Amygdala (tissue), 56 donors: ENCODE measurements at places on chromosomes 11 and 22.

DNA sequence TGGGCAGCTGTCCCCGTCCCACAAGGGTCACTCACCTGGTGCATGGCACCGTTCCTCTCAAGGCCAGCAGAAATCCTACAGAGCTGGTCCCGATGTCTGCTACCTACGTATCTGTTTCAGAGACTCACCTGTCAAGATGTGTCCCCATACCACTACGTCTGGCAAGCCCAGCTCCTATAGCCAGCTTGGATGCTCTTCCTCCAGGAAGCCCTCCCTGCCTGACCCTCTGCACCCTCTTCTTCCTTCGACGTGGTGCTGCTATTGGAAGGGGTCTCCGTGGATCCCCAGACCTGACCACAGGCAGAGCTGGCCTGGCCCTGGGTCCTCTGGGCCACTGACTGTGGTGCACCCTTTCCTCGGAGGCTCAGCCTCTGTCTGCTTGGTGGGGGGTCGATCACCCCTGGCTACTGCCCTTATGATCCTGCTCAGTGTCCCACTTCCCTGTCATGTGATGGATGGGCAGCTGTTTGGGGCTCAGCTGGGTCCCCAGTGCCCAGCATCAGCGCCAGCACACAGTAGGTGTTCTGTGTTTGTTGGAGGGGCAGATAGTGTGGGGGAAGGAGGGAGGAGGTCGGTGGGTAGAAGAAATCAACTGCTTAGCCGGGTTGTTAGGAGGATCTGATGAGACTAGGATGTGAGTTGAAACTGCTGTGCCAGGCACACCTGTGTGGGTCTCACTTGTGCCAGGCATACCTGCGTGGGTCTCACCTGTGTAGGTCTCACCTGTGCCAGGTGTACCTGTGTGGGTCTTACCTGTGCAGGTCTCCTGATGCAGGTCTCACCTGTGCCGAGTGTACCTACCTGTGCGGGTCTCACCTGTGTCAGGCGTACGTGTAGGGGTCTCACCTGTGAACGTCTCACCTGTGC lies 21.7 kb upstream of the ARHGAP8 start:
- DNase-seq = no peak

GRCh38 chr22:48306785-48307510 lies 1520.7 kb downstream of the BRD1 start:
- no peak for DNase-seq

DNA sequence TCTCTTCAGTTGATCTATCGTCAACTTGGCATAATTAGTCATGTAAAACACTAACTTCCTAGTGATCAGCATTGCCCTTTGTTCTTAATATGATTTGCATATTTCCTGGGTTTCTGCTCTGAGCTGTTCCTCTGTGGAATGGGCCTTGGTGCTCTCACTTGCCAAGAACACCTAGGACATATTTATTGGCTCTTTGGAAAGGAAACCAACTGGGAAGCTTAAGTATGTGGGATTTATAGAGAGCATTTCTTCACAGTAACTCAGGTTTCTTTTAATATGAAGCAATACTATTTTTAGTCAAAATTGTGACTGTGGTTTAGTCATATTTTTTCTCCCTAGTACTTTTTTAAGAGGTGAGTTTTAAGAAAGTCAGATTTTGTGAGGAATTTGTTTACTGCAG lies 28.8 kb downstream of the FAT3 start:
- no peak for DNase-seq

- DNase-seq = no peak
These were observed 158.5 kb upstream of the SORL1-AS1 start for GRCh38 chr11:121611242-121611641.

GRCh38 chr22:42344361-42344905 lies 74.0 kb upstream of the TCF20 start:
- DNase-seq = peak; percentile 69

DNA sequence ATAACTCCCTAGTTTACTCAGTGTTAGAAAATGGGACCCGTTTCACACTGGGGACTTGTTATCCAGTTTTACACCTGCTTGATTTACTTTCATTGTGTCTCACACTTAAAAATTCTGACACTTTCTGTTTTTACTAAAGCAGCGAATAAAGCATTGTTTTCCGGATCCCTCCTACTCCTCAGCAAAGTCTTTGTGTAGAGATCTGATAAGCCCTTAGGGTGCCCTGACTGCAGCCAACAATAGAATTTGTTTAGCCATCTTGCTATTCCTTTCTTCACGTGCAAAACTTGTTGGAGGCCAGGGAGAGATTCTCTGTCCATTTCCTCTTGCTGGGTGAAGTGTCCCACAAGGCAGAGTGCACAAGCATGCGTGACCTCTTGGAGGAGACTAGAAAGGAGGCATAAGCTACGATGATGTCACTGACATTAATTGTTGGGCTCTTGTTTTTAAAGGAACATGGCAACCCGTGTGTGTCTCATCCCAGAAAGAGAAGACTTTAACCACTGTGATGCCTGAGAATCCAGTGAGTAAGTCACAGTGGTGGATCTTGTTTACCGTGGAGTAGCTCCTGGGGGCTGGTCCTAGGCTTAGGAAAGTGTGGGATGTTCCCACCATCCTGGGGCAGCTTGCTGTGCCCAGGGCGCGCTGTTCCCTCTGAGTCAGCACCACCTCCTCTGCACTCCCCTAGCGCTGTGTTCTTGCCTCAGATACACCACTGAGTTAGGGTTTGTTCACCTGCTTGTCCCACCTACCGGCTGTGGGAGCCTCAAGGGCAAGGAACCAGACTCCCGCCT lies 27.7 kb downstream of the MICAL2 start:
- DNase-seq = no peak

DNA sequence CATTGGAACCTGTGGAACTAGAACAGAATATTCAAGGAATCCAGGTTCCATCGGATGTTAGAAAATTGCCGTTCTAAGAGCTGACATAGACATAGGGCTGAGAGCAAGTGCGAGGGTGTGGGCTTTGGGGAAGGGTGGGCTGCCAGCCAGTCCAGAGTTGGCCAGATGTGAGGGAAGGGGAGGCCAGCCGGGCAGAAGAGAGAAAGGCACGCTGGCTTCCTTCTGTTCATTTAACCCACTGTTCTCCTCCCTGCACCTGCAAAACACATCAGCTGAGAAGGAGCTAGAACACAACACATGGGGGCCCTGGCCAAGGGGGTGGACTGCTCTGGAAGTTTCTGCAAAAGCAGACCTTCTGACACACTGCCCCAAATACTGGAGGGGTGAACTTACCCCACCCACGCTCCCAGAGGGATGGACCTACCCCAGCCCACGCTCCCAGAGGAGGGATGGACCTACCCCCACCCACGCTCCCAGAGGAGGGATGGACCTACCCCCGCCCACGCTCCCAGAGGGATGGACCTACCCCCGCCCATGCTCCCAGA lies 98.0 kb downstream of the SHANK2 start:
- DNase-seq = no peak

GRCh38 chr11:8488395-8488794 lies 105.6 kb downstream of the STK33 start:
- DNase-seq = no peak

- no peak for DNase-seq
These were observed 1.1 kb upstream of the ADM start for GRCh38 chr11:10303558-10304363.

DNA sequence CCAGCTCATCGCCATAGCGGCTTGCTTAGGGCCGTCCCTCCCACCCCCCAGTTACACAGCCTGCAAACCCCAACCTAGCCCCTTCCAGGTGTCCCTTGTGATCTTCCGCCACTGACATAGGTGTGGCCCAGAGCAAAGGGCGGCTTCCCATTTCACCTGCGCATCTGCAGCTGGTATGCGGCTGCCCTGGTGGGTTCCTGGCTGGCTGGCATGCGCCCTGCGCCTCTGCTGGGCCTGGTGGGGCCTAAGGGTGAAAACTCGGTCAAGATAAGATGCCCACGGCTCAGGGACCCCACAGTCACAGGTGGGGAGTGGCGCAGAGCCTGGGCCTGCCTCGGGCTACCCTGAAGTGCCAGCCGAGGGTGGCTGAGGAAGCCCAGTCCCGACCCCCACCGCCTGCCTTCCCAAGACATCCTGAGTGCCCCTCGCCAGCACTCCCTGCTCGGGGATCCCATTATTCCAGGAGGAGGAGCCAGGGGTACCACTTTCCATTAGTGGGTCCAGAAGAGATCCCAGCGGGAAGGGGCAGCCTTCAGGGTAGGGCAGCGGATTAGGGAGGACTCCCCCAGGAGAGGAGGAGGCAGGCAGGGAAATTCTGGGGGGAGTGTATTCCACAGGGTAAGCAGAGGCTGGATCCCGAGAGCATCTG lies 36.9 kb upstream of the KCNQ1OT1 start:
- DNase-seq = no peak

- no peak for DNase-seq
These were observed 92.7 kb downstream of the SBF2 start for GRCh38 chr11:10201343-10201742.

DNA sequence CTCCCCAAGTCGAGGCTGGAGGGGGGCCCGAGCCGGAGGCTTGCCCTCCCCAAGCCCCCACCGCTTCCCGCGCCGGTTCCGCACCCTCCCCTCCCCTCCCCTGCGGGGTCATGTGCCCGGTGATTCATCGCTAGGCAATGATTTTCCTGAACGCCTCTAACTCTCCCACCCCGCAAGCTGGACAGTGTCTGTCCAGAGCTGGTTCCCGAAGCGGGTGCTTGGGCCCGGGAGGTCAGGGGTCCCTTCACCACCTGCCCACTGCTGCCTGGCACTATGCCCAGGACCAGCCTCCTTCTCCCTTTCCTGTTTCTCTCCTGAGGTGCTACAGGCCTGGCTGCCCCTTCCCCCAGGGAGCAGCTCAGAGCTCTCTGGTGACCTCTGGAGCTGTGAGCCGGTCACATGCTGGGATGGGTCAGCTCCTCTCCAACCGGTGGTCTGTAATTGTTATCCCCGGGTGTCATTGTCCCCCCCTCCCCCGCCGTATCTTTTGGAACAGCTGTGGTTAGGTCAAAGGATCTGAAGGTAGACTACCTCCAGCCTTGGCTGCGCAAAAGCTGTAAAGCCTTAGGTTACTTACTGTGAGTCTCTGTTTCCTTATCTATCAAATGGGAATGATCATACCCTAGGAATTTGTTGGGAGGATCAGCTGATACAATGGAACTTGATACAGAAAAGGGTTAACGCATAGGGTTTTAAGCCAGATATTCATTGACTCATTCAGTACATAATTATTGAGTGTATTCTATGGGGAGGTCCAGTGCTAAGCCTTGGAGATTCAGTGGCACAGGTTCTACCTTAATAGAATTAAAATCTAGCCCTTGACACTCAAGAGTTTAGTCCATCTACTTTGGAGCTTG lies 753 bp downstream of the STX3 start:
- peak; percentile 23 for DNase-seq

DNA sequence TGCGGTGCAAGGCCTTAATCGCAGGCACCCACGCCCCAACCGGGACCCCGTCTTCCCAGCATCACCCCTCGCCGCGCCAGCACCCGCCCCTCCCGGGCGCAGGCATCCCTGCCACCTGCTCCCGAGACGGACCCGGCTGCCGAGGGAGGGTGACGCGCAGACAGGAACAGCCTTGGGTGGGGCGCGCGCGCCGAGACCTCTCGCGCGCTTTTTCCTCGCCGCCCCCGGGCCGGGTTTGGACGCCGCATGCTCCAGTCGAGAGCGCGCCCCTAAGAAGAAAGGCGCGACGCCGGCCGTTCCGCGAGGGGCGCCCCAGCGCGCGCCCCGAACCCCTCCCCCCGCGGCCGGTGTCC lies 504 bp downstream of the CFL1 start:
- peak; percentile 79 for DNase-seq

GRCh38 chr11:47233051-47233450 lies 15.6 kb downstream of the ACP2 start:
- DNase-seq = no peak

DNA sequence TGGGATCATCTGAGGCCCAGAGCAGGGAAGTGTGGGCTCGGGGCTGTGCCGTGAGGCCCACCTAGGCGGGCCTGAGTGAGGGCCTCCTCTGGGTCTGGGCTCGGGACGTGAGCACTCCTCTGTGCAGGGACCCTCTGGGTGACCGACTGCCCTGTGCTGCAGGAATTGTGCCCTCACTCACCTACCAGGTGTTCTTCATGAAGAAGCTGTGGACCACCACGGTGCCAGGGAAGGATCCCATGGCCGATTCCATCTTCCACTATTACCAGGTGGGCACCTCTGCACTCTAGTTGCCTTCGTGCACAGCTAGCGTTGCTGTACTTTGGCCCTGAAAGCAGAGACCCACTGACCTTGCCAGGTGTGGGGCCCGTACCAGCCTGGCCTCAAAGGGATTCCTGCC lies 80.5 kb downstream of the MYO7A start:
- DNase-seq = no peak

DNA sequence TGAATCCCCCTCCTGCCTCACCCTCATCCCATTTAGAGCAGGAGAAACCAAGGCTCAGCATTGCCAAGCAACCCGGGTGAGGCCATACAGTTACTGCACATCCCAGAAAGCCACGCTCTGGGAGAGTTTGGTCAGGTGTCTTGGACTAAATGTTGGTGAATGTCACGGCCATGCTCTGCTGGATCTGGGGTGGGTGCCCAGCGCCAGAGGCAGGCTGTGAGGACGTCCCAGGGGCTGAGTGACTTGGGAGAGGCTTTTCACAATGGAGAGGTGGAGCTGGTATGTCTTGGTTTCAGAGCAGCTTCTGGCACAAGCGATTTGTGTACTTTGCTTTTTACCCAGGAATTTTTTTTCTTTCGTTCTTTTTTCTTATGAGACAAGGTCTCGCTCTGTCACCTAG lies 6.6 kb downstream of the SERHL2 start:
- DNase-seq = no peak

DNA sequence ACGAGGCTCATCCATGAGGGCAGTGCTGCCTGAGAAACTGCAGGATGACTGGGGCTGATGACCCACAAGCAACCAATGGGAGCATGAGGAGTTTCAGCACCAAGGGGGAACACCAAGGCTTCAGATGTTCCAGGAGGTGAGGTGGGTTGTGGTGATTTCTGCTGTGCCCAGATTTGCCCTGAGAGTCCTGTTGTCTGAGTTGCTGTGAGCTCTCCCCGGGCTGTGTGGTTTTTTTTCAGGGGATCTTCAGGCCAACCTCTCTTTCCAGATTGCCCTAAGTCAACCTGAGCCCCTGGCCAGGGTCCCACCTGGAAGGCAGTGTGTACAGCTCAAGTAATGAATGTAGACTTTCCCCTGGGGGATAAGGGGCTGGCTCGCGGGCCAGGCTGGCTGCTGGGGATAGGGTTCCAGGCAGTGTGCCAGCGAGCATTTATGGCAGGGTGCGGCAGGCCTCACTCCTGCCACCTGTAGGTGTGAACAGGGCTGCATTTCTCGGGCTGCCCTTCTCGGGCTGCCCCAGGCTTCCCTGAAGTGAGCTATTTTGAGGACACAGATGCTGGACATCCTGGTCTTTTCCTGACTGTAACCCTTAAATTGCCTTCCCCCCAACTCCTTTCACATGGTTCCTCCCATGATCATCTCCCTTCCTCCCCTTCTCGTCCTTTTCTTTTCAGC lies 9.8 kb downstream of the SLC22A6 start:
- DNase-seq = no peak

GRCh38 chr11:87260811-87261210 lies 223.1 kb downstream of the TMEM135 start:
- DNase-seq = no peak
